ENCODE measurements at places on chromosomes 5 and 9. TPM values are rescaled to one million over a fixed set of nuclear protein-coding genes. Genes with fewer than 3 reads are reported as not detected.

ARL14EPL gene
- total RNA-seq: not detected

DNAH5 gene
- not detected for total RNA-seq

PKN3 gene
- total RNA-seq: 4.0 TPM

SARDH gene
- not detected for total RNA-seq

MELK gene
- 3.2 TPM for total RNA-seq

PCDHA7 gene
- not detected for total RNA-seq

TMED7 gene
- total RNA-seq: 33.5 TPM
